Suppressor macrophage (primary cell): ENCODE measurements at places on chromosomes 13 and 19.

- DNase-seq: no peak
These were observed 38.0 kb upstream of the TPM4 start for GRCh38 chr19:16038196-16038695.

GRCh38 chr13:111547726-111548273 lies 227.4 kb downstream of the TEX29 start:
- DNase-seq: no peak

GRCh38 chr19:14127929-14128509 lies 8.4 kb downstream of the ASF1B start:
- DNase-seq: peak; percentile 94

DNA sequence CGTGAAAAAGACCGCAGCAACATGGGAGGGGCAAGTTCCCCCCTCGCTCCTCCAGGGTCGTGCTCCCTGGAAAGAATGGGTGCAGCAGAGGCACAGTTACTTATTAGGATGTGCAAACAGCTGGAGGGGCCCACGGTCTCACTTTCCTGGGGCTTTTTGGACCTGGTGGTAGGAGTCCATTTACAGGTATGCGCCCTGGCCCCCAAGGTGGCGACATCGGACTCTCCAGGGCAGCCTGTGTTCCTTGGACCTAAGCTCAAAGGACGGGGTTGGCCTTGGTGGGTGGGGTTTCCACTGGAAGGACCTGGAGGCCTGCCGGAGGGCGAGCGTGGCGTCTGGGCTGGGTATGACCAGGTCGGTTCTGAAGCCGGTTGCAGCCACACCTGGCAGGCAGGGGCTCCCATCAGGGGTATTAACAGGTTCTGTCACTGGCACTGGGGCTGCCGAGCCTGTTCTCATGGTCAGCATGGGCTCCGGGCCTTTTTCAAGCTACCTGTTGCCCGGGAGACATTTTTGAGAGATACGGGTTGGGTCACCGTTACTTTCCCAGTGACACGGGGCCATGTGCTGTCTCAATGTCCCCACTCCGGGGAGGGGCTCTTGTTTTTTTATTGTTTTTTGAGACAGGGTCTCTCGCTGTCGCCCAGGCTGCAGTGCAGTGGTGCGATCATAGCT lies 5.9 kb downstream of the ZFR2 start:
- no peak for DNase-seq

GRCh38 chr13:38697628-38698333 lies 10.9 kb downstream of the FREM2 start:
- DNase-seq: no peak

GRCh38 chr19:48950830-48951519 lies 3.7 kb upstream of the BAX start:
- DNase-seq: no peak

DNA sequence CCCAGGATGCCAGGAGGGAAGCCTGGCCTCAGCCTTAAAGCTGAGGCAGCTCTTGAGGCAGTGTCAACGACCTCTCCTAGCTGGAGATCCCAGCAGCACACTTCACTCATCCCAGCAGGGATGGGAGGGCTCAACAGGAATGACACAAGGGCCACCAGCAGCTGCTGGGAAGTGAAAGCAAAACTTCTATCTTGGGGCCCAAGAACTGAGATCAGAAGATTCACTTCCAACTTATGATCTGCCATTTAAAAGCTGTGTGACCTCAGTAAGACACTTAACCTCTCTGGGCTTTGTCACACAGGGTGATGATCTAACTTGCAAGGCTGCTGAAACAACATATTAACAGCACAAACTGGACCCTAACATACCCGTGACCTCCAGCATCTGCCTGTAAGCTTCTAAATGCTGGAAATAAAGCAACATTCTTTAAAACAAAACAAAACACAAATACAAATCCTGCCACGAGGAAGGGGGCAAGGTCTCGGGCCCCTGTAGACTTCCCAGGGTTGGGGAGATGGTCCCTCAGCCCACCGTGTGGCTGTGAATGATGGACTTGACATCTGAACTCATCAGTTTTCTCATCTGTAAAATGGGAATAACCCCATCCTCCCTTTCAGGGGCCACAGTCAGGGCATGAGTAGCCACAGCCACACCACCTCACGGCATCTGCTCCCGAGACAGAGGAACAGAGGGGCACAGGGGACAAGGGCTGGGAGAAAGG lies 22.7 kb downstream of the ELL start:
- DNase-seq: peak; percentile 66

- no peak for DNase-seq
These were observed 472.8 kb downstream of the LIG4 start for GRCh38 chr13:107742544-107742943.

DNA sequence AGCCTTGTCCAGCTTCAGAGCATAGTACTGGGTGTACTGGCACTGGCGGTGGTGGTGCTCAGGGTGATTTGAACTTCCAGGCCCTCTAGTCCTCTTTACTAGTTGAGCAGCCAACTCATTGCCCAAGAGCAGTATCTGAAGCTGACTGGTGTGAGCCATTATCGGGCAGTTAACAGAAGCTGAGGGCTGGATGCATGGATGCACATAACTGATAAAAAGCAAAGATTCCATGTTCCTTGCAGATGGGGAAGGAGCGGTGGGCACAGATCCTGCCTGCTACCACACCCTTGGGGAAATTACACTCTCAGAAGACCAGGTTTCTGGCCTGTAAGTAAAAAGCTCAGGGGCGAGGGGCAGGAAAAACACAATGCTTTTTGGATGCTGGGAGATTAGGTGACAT lies 499.4 kb upstream of the ARGLU1 start:
- no peak for DNase-seq

- DNase-seq: no peak
These were observed 15.2 kb downstream of the COL5A3 start for GRCh38 chr19:9995084-9995483.

- no peak for DNase-seq
These were observed 509.9 kb upstream of the GPC6 start for GRCh38 chr13:92716749-92717148.

GRCh38 chr19:15622991-15623390 lies 8.0 kb downstream of the CYP4F8 start:
- no peak for DNase-seq

- DNase-seq: no peak
These were observed 7.0 kb downstream of the TBC1D4 start for GRCh38 chr13:75474956-75475355.

DNA sequence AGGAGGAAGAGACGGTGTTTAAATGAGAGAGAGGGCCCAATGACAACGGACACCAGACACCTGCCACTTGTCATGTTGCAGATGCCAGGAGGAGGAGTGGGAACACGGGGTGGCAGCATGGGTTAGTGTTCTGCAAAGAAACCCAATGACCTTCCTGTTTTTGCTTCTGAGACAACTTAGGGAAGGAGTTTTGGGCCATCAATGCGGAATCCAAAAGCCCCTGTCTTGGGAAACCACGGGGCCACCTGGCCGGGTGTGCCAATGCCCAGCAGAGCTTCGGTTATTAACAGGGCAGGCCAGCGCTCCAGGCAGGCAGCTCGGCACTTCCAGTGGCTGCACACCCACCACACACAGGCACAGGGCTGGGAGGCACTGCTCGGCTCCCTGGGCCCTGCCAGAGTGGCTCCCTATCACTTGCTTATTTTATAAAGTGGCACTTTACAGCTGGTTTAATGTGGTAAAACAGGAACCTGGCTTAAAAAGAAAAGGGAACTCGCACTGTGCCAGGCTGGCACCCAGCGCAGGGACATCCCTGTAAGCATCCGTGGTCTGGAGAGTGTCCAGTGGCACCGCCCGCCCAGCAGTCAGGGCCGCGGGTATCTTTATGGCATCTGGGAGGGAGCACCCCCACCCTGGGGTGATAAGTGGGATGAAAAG lies 19.1 kb downstream of the ELL start:
- peak; percentile 81 for DNase-seq

DNA sequence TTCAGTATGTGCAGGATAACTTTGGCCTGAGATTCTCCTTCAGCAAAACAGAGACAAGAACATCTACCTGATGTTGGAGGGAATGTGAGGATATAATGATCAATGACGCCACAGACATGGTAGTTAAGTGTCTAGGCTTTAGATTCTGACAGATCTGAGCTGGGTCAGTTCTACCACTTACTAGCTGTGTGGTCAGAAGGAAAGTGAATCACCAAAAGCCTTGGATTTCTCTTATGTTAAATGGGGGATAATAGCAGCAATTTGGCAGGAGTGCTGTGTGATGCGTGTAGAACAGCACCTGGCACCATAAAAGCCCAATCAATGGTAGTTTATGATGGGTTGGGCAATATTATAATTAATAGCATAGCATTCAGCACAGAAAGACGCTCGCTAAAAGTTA lies 41.7 kb downstream of the RXFP2 start:
- DNase-seq: no peak

- peak; percentile 67 for DNase-seq
These were observed 51.1 kb upstream of the ZNRF4 start for GRCh38 chr19:5403968-5404640.

- no peak for DNase-seq
These were observed 231.8 kb downstream of the SHISA2 start for GRCh38 chr13:25819856-25820530.

DNA sequence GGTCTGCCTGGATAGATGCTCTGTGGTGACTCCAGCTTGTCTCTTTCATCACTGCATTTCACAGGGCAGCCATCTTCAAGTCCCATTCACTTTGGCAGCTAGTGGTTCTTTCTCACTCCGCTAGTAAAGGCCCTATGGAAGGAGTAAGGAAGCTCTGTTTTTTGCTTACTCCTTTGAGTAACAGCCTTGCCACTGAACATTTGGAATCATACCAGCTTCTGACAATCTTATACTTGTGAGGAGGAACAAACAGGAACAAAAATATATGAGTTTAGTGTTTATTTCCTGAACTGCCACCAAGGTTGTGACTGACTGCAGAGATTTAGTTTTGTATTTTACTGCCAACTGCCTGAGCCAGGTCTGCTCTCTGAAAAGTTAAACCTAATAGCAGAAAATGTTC lies 38.7 kb downstream of the KCTD4 start:
- no peak for DNase-seq

- DNase-seq: no peak
These were observed 146.7 kb downstream of the SOX1 start for GRCh38 chr13:112213467-112214255.

GRCh38 chr13:75073786-75074185 lies 408.2 kb downstream of the TBC1D4 start:
- no peak for DNase-seq

DNA sequence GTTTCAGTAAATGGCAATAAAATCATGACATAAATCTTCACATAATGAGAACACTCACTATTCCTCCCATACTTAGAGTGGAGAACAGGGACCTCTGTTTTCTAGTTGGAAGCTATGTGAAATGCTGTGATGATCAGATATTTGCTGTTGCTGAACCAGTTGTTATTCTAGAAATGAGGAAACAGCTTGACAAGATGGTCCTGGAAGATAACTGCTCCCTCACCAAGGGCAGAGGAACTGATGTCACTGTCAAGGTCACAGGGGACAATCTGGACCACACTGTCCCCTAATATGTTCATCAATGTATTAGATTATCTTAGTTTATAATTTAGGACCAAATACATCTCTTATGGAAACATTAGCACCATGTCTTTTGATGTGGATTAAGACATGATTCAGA lies 1173.3 kb downstream of the PCDH17 start:
- DNase-seq: no peak

GRCh38 chr13:110097013-110097412 lies 209.9 kb downstream of the COL4A1 start:
- DNase-seq: no peak

DNA sequence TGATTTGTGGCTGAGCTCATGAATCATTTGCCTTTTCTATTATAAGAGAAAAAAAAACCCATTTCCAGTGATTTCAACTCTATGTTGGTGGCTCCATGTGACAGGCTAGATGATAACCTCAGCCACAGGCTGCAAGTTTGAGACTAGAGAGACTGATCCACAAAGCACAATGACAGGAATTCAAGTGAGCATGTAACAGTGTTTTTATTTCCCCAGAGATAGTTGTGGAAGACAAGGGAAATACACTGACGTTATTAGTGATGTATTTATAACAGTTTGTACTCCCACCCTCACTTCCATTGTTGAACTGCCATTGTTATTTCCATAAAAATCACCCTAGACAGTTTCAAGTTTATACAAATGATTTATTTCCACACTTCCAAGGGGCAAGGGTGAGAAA lies 27.9 kb upstream of the EDNRB start:
- DNase-seq: no peak

GRCh38 chr13:46166947-46167610 lies 14.9 kb downstream of the LCP1 start:
- DNase-seq: no peak

DNA sequence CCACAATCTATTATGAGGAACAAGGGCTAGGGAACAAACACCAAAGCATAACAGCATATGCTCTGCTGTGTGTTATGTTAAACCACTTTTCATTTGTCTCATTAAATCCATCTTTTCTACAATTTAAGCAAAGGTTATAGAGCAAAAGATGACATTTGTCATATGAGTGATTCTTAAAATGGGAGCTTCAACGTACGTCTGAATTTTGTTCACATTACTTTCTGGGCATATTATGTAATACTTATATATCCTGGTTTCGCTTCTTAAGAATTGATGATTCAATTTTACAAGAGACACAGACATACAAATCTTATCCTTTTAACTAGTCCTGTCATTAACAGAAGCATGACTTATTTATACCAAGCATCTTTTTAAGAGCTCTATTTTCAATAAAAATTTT lies 3.3 kb upstream of the TPP2 start:
- DNase-seq: no peak

DNA sequence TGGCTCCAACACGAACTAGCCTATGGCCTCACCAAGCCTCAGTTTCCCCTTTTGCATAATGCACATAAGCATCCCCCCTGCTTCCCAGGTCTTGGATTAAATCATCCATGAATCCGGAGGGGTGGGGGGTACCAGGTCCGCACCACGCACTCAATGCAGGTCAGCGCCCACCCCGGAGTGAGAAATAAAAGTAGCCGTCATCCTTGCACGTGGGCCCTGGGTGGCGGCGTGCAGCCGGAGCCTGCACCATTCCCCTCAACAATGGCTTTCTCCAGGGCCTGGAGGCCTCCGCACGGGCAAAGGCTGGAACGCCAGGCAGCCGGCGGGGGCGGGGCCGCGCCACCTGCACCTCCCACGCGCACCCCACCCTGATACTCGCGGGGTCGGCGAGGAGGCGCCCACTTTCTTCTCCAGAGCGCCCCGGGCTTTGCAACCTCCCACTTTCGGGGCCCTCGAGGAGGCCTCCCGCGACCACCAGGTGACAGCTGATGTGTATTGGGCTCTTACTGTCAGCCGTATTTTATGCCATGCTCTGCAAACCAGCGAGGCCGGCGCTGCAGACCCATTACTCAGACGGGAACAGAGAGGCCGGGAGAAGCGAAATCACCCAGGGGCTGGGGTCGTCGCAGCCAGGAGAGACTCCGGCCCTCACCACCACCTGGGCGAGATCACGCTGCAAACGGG lies 767 bp upstream of the GADD45B start:
- DNase-seq: peak; percentile 59

- no peak for DNase-seq
These were observed 68.7 kb downstream of the IPO5 start for GRCh38 chr13:98022210-98022609.

GRCh38 chr19:50184196-50184595 lies 19.2 kb upstream of the MYH14 start:
- DNase-seq: no peak

- peak; percentile 36 for DNase-seq
These were observed 1.2 kb upstream of the PALM3 start for GRCh38 chr19:14063105-14063504.

- DNase-seq: peak; percentile 68
These were observed 9.9 kb downstream of the LMTK3 start for GRCh38 chr19:48501494-48502349.
